ENCODE measurements at places on chromosomes 1 and 21.

DNA sequence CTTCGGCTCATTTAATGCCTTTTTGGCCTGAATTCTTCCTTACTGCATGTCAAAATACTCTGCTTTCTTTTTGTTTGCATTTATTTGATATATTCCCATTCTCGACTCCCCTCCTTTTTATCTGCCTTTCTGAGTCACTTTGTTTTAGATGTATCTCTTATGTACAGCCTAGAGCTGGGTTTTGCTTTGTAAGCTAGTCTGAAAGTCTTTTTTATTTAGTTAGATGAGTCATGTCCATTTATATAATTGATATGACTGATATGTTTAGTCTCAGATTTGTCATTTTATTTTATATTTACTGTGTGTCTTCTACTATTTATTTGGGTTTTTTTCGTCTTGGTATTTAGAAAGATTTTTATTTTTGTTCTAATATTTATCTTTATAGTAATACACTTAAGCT is 33.6 kb upstream of the GNG5 start:
- no peak for DNase-seq

DNA sequence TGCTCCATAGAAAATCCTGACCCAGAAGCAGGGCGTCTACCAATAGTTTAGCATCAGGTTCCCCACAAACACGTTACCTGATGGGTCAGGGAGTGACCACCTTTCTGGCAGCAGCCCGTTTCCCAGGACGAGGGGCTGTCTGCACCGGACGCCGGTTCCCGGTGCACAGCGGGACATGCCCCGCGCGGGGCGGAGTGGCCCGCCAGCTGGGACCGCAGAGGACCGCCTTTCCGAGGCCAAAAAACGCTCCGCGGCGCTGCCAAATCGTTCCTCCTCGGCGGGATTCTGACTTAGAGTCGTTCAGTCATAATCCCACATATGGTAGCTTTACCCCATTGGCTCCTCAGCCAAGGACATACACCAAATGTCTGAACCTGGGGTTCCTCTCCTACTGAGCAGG is 126.1 kb downstream of the LIPI start:
- DNase-seq = no peak

- DNase-seq = no peak
Observed at GRCh38 chr1:100322436-100323211, 29.7 kb upstream of the CDC14A start.

DNA sequence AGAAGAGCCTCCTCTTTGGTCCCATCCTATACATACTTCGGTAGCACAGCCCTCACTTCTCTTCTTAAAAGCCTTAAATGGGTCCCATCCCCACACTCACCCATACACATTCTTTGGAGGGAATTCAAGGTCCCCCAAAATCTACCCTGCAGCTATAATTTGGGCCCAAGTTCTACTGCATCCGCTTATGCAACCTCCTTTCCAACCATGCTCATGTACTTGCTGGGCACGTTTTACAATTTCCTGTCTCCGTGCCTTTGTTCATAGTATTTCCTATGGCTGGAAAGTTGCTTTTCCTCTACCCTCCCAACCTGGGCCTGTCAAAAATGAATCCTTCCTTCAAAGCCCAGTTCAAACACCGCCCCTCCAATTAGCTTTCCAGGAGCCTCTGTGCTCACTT is 99.7 kb downstream of the SLC45A1 start:
- DNase-seq = no peak

DNA sequence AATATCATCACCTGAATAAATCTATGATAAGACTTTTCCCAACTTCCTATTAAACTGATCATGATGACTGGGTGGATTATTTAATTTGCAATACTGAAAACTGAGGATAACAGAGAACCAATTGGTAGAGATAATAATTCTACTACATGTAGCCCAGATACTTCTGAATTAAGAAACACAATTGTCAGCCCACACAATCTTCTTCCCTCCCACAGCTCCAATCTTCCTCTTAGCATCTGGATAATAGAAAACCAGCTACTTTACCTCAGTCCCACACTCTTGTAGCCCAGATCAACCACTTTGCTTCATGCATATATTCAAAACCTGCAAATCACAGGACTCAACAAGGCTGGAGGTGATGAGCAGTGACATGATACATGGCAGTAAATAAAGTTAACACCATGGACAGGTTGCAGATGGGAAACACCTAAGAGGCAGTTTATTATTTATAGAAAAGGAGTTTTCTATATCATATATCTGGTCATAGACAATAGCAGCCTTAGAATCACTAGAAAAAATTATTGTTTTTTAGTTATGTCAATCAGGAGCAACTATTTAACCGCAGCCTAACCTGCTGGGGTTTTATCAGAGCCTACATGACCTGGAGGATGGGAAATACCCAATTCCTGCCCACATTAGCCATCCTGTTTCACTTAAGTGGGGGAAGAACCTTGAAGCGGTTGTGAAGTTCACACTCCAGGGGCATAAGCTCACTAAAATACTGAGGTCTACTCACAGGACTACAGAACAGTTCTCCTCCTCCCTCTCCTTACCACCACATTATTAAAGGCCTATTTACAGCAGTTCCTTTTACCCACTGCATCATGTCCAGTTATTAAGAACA is 16.7 kb downstream of the FRRS1 start:
- DNase-seq = no peak

DNA sequence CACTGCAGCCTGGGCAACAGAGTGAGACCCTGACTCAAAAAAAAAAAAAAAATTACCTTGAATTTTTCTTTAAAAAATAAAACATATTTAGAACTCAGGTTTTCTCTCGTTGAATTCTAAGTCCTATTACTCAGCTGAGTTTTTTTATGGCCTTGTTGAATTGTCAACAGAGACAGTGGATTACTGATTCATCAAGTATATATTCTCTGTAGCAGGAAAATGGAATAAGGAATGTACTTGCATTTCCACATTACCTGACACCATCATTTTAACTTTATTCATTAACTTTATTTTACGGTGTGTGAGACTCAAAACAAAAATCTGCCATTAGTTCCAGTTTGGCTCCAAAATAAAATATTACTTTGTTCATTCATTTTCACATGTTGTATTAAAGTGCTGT is 53.8 kb upstream of the APP start:
- DNase-seq = no peak

GRCh38 chr1:243287123-243287460 is 31.3 kb downstream of the SDCCAG8 start:
- DNase-seq = no peak

DNA sequence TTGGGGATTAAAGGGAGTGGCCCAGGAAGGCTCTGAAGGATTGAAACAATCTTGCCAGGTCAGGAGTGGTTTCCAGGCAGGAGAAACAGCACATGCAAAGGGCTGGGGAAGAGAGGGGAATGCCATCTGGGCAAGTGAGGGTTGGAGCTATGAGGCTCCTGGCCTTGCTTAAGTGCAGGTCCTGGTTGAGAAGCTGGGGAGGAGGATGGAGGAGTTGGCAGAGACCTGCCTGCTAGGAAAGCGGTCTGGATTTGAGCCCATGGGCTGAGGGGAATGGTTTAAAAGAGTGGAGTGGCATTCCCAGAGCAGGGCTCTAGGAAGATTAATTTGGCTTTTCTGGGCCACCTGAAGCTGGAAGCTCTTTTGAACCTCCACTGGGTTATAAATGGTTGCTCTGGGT is 9.2 kb downstream of the IGSF21 start:
- DNase-seq = no peak

DNA sequence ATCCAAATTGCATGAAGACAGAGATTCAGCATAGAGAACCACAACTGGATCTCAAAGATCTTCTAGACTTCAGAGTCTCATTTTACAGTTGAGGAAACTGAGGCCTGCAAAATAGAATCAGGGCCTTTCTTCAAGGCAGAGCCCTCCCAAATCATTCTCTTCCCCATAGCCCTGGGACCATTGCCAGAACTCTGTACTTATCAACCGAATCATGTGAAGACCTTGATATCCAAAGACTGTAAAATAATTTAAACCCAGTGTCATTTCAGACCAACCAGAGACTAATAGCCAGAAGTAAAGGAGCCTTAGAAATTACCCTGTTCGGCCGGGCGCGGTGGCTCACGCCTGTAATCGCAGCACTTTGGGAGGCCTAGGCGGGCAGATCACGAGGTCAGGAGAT is 90.1 kb downstream of the DTL start:
- no peak for DNase-seq

DNA sequence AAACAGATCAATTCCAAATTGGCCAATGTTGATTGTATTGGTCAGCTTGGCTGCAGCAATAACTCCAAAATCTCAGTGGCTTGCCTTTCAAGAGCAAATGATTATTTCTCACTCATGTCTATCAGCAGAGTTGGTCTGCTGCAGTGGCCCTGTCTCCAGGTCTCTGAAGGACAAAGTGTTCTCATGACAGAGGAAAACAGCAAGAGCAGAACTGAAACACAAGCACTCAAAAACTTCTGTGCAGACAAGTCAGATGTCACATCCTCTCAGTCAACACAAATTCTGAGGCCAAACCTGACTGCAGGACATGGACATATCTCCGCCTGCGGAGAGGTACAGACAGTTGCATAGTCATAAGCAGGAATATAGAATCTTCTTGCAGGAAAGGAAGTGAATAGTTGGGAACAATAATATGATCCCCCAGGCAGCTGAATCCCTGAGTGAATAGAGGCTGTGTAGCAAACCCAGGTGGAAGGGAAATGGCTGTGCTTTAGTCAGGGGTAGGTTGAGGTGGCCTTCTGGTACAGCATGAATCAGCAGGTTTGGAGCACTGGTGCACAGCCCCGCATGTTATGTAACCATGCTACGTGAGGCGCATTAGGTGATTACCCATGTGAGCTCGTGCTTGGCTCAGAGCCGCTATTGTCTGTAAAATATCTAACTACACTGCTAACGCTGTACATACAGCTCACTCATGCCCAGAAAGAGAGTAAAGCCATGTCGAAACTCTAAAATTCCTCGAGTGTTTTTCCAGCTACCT is 17.1 kb upstream of the UBE2U start:
- DNase-seq = no peak

DNA sequence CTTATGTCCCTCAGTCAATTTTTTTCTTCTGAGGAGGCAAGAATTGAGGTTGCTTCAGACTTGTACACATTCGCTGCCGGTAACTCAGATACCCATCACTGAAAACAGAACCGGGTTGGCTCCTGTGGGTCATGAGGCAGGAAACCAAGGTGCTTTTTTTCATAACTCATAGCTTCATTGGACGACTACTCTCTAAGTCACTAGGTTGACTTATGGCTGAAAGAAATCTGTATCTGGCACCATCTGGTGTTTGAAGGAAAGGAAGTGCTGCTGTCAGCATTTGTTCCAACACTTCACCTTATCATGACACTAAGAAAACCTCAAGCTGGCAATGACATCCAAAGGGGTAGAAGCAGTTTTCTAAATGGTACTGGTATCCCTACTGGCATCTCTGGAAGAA is 82.3 kb downstream of the TBX19 start:
- DNase-seq = peak; percentile 52

- DNase-seq = no peak
Observed at GRCh38 chr1:33350611-33351280, 29.8 kb upstream of the A3GALT2 start.

- DNase-seq = no peak
Observed at GRCh38 chr1:67691712-67692111, 6.7 kb downstream of the GADD45A start.

GRCh38 chr1:201619513-201619912 is 80.6 kb downstream of the NAV1 start:
- DNase-seq = no peak

- no peak for DNase-seq
Observed at GRCh38 chr1:71640998-71641397, 560.2 kb upstream of the ZRANB2 start.

DNA sequence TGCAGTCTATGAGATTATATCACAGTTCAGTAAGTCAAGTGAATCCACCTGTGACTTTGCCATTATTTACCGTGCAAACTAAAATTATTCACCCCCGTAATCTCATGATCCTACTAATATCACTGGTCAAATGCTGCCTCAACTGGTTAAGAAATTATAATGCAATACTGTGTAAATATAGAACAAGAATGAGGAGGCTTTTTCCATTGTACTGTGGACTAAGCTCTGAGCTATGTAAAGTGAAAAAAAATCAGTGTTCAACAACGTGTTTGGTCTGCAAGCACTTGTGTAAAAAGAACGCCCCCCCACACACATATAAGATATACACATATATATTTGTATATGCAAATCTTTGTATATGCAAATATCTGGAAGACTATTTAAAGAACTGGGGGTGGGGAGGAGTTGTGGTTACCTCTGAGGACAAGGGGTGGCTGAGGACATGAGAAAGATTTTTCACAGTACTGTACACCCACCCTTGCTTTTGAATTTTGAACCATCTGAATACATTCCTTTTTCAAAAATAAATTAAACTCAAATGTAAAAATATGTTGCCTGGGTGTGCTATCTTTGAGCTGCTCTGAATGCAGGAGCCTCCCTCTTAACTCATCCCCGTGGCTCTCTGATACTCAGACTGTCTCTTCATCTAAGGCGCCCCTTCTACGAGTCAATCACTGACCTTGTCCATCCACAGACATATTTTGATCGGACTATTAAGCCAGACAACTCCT is 57.0 kb downstream of the PTP4A2 start:
- DNase-seq = no peak

GRCh38 chr1:240044620-240045019 is 47.1 kb upstream of the FMN2 start:
- DNase-seq = no peak

- DNase-seq = no peak
Observed at GRCh38 chr1:52857443-52857842, 14.9 kb downstream of the ZYG11A start.

DNA sequence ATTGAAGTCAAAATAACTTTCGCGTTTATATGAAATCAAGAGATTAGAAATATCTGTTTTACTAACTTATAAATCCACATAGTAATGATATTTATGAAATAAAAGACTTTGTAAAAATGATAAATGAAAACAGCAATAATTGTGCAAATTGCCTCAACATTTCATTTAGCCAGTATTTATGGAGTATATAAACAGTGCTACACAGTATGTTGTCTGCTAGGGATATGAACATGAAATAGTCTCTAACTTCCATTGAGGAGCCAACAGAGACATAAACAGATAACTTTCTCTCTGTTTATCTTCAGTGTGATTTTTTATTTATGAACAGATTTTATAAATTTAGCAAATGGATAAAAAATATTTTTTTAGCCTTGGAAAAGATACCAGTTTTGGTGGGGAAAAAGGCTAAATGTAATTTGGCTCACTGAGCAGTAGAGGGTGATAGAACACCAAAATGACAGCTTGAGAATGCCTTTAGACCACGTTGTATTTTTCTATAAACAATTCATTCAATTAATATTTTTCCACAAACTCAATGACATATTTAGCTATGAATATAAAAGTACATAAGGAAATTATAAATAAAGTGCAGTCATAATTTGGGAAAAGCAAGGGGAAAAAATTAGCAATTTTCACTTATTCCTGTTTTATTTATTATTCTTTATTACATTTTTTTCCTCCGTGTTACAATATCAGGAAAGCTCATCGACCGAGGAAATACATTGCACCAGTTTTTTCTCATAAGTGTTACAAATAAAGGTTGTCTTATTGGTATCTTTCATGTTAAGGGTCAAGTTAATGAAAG is 47.5 kb upstream of the EEIG2 start:
- no peak for DNase-seq

- no peak for DNase-seq
Observed at GRCh38 chr1:160626509-160627342, 20.1 kb downstream of the SLAMF1 start.

- DNase-seq = peak; percentile 35
Observed at GRCh38 chr1:41661428-41662060, 177.1 kb upstream of the EDN2 start.
